ENCODE measurements at places on chromosomes 13 and 19.

DNA sequence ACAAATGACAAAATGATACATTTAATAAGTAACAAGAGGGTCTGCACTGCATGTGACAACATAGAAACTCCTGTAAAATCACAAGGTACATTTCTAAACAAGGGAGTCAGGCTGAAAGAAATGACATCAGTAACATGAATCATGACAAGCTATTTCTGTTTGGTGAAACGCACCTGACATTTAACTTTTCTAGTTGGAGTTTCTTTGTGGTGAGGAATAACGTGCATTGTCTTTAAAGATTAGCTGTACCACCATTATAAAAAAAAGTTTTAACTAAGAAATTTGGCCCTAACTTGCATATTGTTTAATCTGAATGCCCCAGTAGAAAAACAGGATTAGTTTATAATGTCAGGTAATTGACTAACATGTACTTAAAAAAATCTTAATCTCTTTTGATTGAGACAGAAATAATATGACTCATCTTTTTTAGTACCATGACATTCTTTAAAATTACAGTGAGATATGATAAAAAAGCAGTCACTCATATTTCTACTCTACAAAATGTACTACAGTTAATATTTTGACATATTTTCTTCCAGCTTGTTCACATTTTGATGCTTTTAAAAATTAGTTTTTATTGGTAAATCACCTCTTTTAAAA is 418.2 kb downstream of the KLF12 start:
- no peak for DNase-seq

DNA sequence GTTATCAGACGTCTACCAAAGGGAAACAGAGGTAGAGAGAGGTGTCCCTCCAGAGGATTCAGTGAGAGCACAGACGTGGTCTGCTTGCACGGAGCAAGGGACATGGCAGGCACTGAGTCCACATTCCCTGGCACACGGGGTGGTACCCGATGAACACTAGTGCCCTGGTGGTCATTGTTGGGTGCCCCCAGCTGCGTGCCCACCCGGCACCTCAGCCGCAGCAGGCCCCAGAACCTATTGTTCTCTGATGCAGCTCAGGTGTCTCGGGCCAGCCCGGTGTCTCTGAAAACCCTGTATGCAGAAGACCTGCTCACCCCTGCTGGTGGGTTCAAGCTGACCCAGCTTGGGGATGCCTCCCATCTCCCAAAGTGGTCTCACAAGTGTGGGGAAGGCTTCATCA is 11.9 kb downstream of the SUGP1 start:
- no peak for DNase-seq

GRCh38 chr13:85798556-85798955 is 663 bp downstream of the SLITRK6 start:
- no peak for DNase-seq

DNA sequence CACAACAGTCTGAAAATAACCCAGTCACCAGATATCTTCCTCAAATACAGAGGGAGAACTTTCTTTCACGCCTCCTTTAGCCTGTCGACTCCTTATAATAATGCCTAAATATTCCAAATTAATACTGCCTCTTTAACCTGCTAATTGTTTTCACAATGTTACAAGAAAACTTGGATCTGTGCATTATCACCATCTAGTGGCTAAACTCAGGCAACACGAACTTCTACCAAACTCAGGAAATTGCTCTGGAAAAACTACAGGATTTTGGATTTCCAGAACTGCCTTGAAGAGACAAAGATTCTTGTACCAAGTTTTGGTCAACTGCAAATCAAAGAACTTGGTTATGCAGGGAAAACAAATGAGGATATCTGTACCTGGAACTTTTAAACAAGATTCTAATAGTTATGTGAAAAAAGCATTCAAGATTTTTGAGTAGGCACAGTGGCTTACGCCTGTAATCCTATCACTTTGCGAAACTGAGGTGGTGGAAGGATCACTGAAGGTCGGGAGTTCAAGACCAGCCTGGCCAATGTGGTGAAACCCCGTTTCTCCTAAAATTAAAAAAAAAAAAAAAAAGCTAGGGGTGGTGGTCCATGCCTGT is 10.8 kb downstream of the CLN5 start:
- DNase-seq: no peak

- no peak for DNase-seq
Observed at GRCh38 chr13:40537146-40537895, 129.1 kb downstream of the FOXO1 start.

- no peak for DNase-seq
Observed at GRCh38 chr19:54420068-54420382, 4.8 kb downstream of the TTYH1 start.

DNA sequence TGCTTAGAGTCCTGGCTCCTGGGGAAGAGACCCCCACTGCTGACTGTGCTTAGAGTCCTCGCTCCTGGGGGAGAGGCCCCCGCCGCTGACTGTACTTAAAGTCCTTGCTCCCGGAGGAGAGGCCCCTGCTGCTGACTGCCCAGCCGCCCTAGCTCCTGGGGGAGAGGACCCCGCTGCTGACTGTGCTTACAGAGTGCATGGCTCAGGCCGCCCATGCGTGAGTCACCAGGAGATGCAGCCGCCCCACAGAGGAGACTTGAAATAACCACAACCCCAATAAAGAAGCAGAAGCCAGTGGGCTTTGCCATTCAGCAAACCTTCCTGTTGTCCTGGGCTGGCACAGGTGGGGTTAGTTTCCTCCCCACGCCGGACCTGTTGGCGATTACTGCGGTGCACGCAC is 79.2 kb upstream of the C13orf46 start:
- DNase-seq: no peak

- DNase-seq: peak; percentile 82
Observed at GRCh38 chr19:13060964-13061927, 41.4 kb downstream of the LYL1 start.

GRCh38 chr19:5436106-5436947 is 18.9 kb upstream of the ZNRF4 start:
- DNase-seq: peak; percentile 94

Data from H9 (cell line).